ENCODE measurements at places on chromosomes 2 and 18.

DNA sequence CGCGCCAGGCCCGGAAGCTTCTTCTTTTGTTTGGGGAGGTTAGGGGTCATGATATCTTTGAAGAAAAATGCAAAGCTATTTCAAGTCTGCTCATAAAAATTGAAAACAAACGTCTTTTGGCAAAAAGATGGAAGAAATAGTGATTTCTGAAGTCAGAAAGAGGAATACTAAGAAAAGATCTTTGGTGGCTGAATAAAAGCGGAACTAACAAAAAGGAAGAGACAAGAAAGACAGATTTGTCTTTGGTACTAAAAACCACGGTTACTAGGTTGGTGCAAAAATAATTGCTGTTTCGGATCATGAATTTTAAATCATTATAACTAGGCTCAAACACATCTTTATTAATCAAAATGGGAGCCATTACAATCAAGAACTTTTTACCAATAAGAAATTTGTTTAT, 164.6 kb upstream of the TRIB2 start:
- DNase-seq = no peak

GRCh38 chr18:60675801-60676200, 303.2 kb upstream of the MC4R start:
- no peak for DNase-seq

DNA sequence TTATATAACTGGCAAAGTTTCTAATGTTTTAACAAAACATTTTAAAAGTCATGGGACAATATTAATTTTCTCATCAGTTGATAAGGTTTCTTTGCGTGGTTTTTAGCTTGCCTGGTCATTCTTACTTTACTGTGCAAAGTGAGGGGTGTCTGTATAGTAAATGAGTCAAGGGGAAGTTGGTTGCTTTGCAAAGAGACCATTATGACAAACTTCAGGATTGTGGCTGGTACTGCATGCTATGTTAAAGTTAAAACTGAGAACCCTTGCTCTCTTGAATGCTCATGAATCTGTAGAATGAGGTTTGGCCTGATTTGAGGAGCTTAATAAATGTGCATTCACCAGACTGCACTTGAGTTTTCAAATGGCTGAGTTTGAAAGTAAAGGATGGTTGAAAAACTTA, 47.0 kb downstream of the COL4A4 start:
- no peak for DNase-seq

GRCh38 chr2:240506406-240507059, 51.3 kb downstream of the ANKMY1 start:
- DNase-seq = no peak

GRCh38 chr2:36464006-36464721, 108.6 kb downstream of the CRIM1 start:
- no peak for DNase-seq

DNA sequence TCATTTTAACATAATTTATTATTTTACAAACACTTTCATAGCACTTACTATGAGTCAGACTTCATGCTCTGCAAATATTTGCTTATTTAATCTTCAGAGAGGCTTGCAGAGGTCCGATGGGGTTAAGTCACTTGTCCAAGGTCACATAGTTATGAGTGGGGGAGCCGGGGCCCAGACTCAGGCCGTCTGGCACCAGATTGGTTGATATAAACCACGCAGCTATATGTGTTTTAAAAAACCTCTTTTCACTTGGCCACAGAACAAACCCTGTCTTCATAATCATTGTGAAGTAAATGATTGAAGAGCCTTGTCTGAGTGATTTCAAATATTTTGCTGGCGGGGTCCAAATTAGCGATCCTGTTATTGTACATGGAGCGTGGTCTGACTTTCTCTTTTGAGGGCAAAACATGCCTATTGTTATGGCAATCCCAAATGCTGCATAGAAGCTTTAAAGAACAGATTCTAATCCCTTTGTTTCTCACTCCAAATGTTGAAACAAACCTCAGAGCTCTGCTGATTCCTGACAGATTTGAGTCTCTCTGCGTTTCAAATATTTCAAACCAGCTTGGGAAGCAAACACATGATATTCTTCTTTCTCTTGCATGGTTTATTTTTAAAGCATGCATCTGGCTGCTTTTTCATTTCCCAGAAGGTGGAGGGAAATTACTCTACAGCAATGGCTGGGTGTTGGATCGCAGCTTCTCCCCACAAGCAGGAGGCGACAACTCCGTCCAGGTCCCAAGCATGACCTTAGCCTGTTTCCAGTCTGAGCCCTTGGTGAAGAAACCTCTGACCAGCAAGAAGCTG, 142.4 kb downstream of the DDX1 start:
- DNase-seq = no peak

DNA sequence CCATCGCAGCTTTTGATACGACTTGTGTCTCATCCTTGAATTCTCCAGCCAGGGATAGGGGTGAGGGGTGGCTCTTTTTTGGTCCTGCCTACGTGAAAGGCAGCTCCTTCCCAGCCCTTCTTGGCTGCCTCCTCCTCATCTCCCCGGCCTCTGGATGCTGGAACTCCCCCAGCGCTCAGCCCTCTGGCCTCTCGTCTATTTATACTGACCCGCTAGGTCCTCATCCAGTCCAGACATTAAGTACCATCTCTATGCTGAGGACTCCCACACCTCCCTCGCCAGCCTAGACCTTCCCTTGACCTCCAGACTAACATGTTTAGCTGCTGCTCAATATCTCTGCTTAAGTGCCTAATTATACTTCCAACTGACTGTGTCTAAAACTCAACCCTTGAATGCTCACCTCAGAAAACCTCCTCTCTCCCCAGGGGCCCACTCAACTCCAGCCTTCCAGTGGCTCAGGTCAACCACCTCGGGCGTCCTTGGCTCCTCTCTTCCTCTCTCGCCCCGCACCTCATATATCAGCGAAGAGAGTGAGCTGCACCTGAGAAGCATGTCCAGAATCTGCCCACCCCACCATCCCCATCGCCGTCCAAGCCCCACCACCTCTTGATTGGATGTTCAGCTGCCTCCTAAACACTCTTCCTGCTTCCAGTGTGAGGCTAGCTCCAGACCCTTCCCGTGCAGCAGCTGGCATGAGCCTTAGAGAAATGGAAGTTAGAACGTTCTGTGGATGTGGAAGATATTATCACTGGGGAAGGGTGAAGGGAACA, 34.8 kb downstream of the TOGARAM2 start:
- DNase-seq = no peak

DNA sequence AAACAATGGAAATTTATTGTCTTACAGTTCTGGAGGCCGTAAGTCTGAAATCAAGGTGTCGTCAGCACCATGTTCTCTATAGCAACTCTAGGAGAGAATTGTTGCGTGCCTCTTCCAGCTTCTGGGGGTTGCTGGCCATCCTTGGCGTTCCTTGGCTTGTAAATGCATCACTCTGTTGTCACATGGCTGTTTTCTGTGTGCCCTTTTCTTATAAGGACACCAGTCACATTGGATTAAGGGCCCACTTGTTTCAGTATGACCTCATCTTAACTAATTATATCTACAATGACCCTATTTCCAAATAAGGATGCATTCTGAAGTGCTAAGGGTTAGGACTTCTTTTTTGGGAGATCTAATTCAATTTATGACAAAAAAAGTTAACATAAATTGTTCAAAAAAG, 1.4 kb upstream of the PLEK start:
- DNase-seq = no peak

- no peak for DNase-seq
These were observed 12.4 kb downstream of the RALB start for GRCh38 chr2:120265006-120265405.

DNA sequence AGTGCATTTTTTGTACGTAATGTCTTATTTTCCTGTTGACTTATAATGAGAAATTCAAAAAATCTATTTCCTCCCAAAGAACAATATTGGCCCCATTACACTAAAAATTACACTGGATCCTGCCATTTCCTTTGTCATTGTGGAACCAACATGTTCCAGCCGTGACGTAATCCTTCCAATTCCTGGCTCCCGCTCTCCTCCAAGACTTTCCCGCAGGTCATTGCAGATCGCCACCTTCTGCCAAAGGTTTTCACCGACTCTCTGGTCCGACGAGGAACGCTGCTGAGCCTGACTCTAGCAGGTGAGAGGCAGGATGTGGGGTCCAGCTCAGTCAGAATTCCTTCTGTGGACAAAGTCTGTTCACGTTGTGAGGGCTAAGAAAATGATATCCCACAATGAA, 38.0 kb downstream of the PTGR3 start:
- DNase-seq = no peak

Data from activated naive CD4-positive, alpha-beta T cell treated with Interleukin-2 at 50 U/mL for 16 hours (primary cell).